ENCODE measurements at places on chromosomes 2 and 18.

DNA sequence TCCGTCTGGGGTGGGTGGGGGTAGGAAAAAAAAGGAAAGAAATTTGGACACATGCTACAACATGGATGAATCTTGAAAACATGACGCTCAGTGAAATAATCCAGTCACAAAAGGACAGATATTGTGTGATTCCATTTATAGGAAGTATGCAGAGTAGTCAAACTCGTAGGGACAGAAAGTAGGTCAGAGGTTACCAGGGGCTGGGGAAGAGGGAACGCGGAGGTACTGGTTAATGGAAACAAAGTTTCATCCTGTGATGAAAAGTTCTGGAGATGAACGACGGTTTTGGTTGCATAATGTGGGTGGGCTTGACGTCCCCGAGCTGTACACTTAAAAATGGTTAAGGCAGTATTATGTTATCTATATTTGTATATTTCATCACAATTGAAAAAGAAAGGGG, 4.5 kb upstream of the SFTPB start:
- no peak for DNase-seq

GRCh38 chr2:113169586-113169985, 4.2 kb upstream of the PSD4 start:
- no peak for DNase-seq

DNA sequence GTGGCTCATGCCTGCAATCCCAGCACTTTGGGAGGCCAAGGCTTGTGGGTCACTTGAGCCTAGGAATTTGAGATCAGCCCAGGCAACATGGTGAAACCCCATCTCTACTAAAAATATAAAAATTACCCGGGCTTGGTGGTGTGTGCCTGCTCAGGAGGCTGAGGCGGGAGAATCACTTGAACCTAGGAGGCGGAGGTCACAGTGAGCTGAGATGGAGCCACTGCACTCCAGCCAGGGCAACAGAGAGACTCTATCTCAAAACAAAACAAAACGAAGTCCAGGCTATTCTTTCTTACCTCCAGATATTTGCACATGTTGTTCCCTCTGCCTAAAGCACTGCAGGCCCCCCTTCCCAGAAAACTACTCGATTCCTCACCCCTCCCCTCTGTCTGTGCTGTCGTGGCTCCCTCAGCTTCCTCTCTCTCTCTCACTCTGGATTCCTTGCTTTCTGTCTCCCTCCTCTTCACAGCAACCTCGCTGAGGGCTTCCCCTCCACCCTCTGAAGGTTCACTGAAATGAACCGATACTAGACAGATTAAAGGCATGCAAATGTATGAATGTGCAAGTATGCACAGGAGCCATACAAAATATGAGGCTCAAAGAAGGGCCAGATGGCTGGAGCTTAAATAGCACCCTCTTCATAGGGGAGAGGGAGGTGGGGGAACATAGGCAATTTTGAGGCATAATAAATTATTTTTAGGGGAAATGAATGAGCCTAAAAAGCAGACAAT, 18.5 kb downstream of the TMEM177 start:
- no peak for DNase-seq

DNA sequence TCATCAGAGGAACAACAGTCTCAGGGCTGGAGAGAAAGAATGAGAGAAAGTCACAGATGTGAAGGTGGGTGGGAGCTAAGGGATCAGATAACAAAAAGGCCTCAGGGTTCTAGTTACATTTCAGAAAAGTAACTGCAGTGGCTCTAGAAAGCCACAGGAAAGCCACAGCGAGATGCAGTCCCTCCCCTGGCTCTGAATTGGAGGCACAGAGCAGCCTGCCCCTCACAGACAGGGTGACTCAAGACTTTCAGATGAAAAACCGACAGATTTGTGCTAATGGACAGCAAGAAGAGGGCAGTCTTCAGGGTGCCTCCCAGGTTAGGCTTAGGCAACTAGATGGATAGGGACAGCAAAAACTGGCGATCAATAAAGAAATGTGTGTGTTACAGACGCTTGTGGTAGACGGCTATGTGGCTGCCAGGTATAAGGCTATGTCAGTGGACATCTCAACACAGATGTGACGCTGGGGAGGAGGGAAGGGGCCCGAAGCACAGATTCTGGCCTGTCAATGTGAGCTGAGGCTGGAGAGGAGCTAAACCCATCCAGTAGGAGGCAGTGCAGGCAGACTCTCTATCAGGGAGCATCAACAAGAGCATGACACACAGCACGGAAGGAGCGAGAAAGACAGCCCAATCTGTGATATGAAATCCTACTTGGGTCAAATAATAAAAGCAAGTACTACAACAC, 26.2 kb downstream of the UNC50 start:
- DNase-seq: peak; percentile 17

DNA sequence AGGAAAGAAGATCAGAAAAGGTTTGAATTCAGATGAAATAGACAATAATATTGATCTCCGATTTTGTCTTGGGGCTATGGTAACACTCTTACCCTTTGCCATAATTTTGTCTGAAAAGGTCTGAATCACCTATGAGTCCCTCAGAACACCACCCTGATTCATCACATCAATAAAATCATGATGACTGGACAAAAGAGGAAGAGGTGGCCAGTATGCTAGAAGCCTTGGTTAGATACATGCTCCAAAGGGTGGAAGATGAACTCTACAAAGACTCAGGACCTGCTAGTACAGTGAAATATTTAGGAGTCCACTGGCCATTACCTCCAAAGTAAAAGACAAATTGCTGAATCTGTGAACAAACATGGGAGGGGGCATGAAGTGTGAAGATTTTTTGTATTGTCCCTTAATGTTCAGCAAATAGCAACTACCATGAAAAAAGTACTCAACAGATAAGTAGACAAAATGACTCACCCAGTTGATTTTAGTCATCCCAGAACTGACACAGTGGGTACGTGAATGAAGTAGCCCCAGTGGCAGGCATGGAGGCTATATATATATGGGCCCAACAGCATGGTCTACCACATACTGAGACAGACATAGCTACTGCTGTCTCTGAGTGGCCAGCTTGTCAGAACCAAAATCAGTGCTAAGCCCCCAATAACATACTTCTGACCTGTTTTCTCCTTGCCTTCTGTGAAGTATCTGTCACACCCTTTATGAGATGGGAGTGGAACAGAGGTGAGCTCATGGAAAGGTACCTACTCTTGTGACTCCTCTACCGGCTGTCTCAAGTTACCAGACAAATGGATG, 36.5 kb upstream of the GLS start:
- no peak for DNase-seq

DNA sequence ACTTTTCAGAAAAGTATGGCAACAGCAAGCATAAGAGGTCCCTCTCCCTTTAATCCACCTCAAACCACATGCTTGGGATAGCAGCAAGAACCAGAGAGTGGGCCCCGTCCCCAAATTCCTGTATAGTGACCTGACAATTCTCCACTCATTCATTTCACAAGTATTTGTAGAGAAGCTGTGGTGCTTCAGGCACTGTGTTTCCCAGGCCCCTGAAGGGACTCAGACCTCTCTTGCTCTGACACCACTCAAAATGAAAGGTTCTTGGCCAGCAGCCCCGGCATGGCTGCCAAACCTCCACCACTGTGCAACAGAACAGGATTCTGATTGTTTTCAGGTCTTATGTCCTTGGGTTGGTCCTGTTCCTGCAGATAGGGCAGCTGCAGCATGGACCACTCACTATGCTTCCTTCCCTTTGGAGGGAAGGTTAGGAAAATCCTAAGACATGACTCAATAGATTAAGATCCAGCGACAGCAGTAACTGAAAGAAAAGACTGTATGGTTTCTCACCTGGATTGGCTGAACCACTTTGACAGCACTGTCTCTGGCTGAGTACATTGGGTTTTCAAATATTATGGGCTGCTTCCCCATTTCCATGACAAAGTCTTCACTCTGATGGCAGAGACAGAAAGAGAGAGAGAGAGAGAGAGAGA, 67.6 kb downstream of the DHRS9 start:
- DNase-seq: no peak

- no peak for DNase-seq
Observed at GRCh38 chr2:240644171-240644651, 18.9 kb downstream of the GPR35 start.

GRCh38 chr2:16013359-16013911, 73.1 kb downstream of the MYCN start:
- DNase-seq: no peak

GRCh38 chr2:46328291-46328690, 31.1 kb downstream of the EPAS1 start:
- DNase-seq: no peak

DNA sequence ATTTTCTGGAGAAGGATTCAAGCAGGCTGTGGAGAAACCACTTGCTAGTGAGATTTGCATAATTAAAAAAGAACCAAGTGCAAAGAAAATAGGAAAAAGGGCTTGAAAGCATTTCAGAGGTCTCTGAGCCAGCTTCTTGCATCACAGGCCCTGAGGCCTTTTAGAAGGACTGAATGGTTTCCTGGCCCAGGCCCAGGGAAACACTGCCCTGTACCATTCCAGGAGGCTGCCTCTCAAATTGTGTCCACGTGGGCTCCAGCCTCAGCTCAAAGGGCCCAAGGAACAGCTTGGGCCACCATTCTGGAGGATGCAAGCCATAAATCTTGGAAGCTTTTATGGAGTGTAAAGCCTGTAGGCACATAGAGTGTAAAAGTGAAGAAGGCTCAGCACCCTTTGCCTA, 523.3 kb upstream of the VRK2 start:
- DNase-seq: no peak

DNA sequence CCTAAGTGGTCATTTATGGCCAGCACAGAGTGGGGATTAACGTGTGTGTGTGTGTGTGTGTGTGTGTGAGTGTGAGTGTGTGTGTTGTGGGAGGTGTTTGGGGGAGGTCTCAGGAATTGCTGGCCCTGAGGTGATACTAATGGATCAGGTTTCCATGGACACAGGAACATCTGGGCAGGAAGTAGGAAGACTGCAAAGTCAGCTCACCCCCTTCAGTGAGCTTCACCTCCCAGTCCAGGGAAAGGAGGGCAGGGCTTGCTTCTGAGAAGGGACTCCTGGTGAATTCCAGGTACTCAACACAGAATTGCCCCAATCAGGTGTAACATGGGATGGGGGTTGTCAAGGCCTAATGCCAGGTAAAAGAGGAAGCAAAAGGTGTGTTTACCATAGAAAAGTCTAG, 30.3 kb upstream of the IL1R1 start:
- no peak for DNase-seq

All from KBM-7 (cell line).